ENCODE measurements at places on chromosomes 12 and 14.

DNA sequence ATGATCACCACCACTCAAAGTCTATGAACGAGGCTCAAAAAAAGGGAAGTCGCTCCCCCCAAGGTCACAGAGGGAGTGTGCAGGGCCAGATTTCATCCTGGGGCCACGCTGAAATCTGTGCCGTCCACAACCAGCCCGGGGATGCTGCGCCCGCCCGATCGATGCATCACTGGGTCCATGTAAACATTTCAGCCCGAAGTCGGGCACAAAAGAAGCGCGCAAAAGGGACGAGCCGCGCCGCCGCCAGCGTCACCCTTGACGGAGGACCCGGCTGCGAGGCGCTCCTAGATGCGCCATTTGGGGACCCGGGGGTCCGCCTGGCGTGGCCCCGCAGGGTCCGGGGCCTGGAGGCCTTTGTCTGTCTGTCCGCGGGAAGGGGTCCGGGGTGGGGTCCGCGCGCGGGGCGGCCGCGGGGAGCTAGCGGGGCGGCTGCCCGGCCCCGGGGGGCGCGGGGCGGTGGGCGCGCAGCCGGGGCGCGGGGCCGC lies 503 bp downstream of the FBXO21 start:
- DNase-seq, result peak; percentile 15

DNA sequence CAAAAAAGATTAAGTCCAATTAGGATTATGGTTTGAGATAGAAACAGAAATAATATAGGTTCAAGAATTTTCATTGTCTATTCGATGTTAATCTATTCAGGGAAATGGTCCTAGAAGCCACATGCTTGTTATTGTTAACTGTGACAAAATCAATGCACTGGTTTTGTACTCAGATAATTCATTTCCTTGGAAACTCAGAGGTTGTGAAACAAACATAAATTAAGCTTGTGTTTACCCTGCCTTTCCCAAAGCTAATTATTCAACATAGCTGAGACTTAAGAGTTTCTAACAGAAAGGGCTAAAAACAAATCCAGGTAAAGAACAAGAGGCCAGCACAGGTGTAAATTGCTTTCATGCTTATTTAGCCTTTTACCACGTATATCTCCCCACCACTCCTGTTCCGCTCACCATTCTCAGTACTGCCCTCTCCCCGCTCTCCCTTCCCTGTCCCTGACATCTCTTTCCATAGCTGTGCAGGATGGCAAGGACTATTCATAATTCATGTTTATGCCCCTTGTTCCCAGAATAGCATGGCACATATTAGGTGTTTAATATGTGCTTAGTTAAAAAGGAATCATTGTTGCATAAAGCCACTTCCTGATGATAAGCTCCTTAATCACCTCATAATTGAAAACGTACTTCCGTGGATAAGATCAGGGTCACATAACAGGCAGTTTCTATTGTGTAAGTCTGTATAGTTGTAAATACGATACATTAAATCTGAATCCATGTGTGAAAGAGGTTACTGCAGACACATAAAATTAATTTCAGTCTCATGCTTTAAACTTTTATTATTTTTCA lies 131.8 kb upstream of the USP15 start:
- DNase-seq, result no peak

- no peak for DNase-seq
Measured at GRCh38 chr12:42706321-42706720, 116.8 kb upstream of the PRICKLE1 start.

- DNase-seq, result no peak
Measured at GRCh38 chr14:60974090-60974651, 6.7 kb downstream of the TRMT5 start.

DNA sequence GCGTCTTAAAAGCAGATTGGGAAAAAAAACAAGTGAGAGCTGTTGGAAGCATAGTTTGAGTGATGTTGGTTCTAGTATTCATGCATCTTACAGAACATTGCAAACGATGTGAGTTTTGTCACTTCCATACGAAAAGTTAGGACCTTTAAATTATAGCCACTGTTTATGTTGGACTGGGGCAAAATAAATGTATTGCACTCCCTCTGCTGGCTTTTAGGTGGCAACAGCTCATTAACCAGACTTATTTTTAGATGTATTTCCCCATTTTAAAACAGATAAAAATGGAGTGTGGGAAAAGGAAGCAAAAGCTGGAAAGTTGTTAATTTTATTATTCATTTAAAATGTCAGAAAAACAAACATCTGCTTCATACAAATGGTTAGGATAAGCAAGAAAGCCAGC lies 111.9 kb downstream of the LGR5 start:
- peak; percentile 20 for DNase-seq

DNA sequence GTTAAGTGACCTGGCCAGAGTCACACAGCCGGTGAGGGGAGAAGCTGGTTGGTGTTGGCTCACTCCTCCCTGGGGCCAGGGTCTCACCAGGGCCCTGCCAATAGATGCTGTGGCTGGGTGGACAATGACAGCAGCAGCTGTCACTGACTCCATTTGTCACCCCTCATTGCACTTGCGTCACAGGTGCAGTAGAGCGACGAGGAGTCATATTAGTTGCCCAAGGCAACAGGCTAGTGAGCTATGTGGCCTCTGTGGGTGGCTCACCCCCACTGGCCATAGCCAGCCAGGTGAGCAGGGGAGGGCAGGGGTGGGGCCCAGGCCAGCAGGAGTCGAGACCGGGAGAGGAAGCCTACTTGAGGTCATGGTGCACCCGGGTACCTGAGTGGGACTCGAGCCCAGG lies 9.7 kb downstream of the SLC25A47 start:
- DNase-seq, result no peak

- DNase-seq, result peak; percentile 49
Measured at GRCh38 chr14:71416392-71416791, 509.1 kb downstream of the PCNX1 start.

GRCh38 chr12:117832459-117833457 lies 136.0 kb downstream of the KSR2 start:
- DNase-seq, result peak; percentile 46
